ENCODE measurements at places on chromosomes 3 and 15.

- no peak for DNase-seq
Measured at GRCh38 chr3:99777210-99777549, 40.5 kb upstream of the CMSS1 start.

DNA sequence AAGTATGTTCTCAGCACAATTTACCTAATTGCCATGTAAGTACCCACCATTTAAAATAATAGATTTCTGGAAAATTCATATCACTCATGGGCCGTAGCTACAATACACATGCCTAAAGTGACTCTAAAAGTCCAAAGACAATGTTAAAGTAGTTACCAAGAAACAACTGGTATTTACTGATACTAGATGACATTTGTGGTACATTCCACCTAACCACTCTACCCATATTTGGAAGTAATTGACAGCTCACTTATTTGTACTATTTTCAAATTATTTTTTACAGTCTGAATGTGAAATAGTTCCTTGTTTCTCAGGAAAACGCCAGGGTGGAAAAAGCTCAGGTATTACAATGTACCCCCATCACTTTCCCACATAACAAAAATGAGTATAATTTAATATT, 573.0 kb downstream of the MECOM start:
- no peak for DNase-seq

GRCh38 chr15:30925686-30926085, 22.0 kb downstream of the FAN1 start:
- DNase-seq, result no peak

- DNase-seq, result no peak
Measured at GRCh38 chr3:170719300-170719699, 133.4 kb upstream of the SLC7A14 start.

- DNase-seq, result no peak
Measured at GRCh38 chr3:197242784-197243432, 55.5 kb downstream of the DLG1 start.

GRCh38 chr3:191353022-191353777, 22.9 kb upstream of the UTS2B start:
- no peak for DNase-seq

GRCh38 chr3:14789640-14790285, 29.0 kb upstream of the FGD5 start:
- DNase-seq, result no peak

GRCh38 chr3:119748991-119749390, 32.9 kb upstream of the NR1I2 start:
- DNase-seq, result no peak

GRCh38 chr3:113264283-113265131, 53.1 kb downstream of the BOC start:
- no peak for DNase-seq

- DNase-seq, result no peak
Measured at GRCh38 chr3:195030791-195031321, 240.1 kb downstream of the XXYLT1 start.
